ENCODE measurements at places on chromosomes 4 and X. TPM values are rescaled to one million over a fixed set of nuclear protein-coding genes. Genes with fewer than 3 reads are reported as not detected.
A peak's percentile ranks its signal among the peaks of the same experiment; 100 is the strongest.

- H3K36me3 ChIP-seq = peaks cover 6% of the 10 kb centered on the region
- H3K4me1 ChIP-seq = peaks cover 53% of the 10 kb centered on the region
- DNase-seq = no peak
Measured at GRCh38 chr4:139278912-139279759, 889 bp downstream of the MGARP start.

DNA sequence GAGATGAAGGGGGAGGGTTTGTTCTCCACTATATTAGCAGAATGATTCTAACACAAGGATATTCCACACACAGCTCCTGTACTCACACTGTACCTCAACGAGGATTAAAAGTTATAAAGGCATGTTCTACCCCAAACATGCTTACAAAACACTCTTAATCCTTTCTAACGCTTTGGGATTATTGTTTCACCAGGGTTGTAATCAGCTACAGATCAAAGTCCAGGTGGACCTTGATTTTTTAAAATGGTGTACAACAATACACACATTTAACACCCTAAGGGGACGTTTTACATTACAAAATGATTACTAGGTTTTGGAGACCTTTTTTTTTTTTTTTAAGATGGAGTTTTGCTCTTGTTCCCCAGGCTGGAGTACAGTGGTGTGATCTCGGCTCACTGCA lies 50.3 kb upstream of the MAP3K15 start:
- DNase-seq = no peak
- H3K27ac ChIP-seq = peak overlapping the region; percentile 59
- no peaks in the 10 kb centered on the region for H3K27me3 ChIP-seq
- no peak overlapping the region for H3K4me3 ChIP-seq
- H3K36me3 ChIP-seq = no peaks in the 10 kb centered on the region

- H3K36me3 ChIP-seq = no peaks in the 10 kb centered on the region
- H3K4me1 ChIP-seq = peaks cover 17% of the 10 kb centered on the region
- peak overlapping the region; percentile 50 for H3K4me3 ChIP-seq
Measured at GRCh38 chr4:173478201-173478912, 51.7 kb downstream of the HAND2 start.

DNA sequence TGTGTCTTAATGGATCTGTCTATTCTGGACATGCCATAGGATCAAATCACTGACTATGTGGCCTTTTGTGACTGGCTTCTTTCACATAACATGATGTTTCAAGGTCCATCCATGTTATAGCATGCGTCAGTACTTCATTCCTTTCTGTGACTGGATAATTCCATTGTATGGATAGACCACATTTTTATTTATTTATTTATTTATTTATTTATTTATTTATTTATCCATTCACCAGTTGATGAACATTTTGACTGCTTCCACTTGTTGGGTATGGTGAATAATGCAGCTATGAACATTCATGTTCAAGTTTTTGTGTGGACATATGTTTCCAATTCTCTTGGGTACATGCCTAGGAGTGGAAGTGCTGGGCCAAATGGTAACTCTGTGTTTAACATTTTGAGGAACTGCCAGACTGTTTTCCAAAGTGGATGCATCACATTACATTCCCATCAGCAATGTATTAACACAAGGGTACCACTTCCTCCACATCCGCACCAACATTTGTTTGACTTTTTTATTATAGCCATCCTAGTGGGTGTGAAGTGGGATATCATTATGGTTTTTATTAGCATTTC lies 14.0 kb downstream of the RTL5 start:
- DNase-seq = no peak
- H3K4me1 ChIP-seq = peaks cover 11% of the 10 kb centered on the region
- H3K36me3 ChIP-seq = no peaks in the 10 kb centered on the region
- no peak overlapping the region for H3K27ac ChIP-seq

DNA sequence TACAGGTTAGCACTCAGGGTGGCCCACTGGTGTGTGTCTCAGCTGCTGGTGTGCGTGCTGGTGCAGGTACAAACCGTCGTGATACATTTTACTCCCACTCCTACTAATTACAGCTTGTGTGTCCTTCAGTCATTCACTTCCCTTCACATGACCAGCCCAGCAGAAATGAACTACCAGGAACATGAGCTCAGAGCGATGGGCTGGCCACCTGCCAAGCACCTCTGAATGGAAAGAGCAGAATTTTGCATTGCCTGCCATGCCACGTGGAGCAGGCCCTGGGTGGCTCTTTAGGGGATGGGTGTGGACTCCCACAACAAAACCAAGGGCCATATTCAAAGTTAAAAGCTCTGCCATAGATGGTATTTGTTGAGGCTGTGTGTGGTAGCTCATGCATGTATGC lies 58.9 kb upstream of the PGM2 start:
- peak; percentile 19 for DNase-seq
- H3K4me1 ChIP-seq = no peaks in the 10 kb centered on the region
- H3K4me3 ChIP-seq = no peak overlapping the region
- H3K36me3 ChIP-seq = no peaks in the 10 kb centered on the region

GRCh38 chr4:15131551-15131950 lies 129.3 kb downstream of the CPEB2 start:
- H3K4me3 ChIP-seq = no peak overlapping the region
- H3K4me1 ChIP-seq = no peaks in the 10 kb centered on the region
- no peak overlapping the region for H3K27ac ChIP-seq
- H3K27me3 ChIP-seq = peaks cover 12% of the 10 kb centered on the region
- no peak for DNase-seq
- H3K36me3 ChIP-seq = peaks cover 3% of the 10 kb centered on the region

- H3K27ac ChIP-seq = no peak overlapping the region
- no peaks in the 10 kb centered on the region for H3K27me3 ChIP-seq
- no peaks in the 10 kb centered on the region for H3K36me3 ChIP-seq
- H3K4me3 ChIP-seq = no peak overlapping the region
Measured at GRCh38 chrX:150869450-150869849, 29.0 kb downstream of the CD99L2 start.

GRCh38 chr4:31190671-31191070 lies 470.5 kb downstream of the PCDH7 start:
- no peak for DNase-seq
- no peaks in the 10 kb centered on the region for H3K4me1 ChIP-seq
- no peak overlapping the region for H3K27ac ChIP-seq

DNA sequence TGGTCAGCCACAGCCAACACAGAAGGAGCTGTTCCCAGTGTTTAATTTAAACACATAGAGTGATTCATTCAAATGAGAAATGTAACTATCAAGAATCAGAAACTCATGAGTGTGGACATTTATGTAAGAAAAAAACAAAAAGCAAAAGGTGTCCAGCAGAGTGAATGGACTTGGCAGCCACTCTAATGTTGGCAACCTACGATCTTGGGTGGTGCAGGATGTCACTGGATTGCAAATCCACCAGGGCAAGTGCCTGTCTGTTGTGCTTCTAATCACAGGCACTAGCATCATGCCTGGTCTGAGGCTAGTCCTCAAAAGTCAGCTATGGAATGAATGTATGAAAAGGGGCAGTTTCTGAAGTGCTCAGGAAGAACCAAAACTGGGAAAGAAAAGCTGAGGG lies 277.7 kb upstream of the CLNK start:
- no peak overlapping the region for H3K27ac ChIP-seq
- H3K4me3 ChIP-seq = no peak overlapping the region
- no peaks in the 10 kb centered on the region for H3K4me1 ChIP-seq
- H3K36me3 ChIP-seq = no peaks in the 10 kb centered on the region
- no peak for DNase-seq
- no peaks in the 10 kb centered on the region for H3K27me3 ChIP-seq

DNA sequence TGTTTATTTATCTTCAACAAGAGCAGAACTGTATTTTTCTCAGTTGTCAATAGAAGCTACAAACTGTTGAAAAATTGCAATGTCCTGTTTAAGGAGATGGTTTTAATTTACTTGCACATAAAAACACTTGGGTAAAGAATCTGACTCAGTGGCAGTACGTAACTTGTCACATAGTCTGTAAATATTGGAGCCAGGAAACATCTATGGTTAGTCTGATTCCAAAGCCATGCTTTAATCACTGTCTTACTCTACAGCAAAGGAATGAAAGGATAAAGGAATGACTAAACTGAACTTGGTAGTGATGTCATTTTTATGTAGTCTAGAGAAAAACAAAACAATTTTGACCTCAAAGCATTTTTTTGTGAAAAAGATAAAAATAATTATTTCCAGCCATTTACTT lies 537.2 kb downstream of the STIM2 start:
- peaks cover 13% of the 10 kb centered on the region for H3K4me1 ChIP-seq
- peak; percentile 69 for DNase-seq
- peaks cover 1% of the 10 kb centered on the region for H3K27me3 ChIP-seq
- H3K4me3 ChIP-seq = no peak overlapping the region

- no peak overlapping the region for H3K27ac ChIP-seq
- H3K4me1 ChIP-seq = peaks cover 15% of the 10 kb centered on the region
- no peak for DNase-seq
Measured at GRCh38 chrX:13752141-13752540, 17.6 kb downstream of the OFD1 start.

DNA sequence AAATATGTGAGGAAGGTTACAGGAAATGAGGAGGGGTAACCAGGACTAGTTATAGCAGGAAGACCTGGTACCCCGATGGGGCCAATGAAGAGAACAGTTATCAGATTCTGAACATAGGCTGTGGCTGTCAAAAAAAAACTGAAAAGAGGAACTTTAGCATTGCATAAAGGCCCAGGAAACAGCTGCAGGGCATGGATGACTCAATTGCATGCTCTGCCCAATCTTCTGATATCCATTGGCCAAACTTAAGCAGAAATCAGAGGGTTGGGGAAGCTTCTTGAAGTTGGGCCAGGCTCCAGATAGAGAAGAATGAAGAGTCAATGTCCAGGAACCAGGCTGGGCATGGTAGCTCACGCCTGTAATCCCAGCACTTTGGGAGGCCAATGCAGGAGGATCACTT lies 1222.4 kb upstream of the PRKX start:
- no peaks in the 10 kb centered on the region for H3K4me1 ChIP-seq
- DNase-seq = no peak

DNA sequence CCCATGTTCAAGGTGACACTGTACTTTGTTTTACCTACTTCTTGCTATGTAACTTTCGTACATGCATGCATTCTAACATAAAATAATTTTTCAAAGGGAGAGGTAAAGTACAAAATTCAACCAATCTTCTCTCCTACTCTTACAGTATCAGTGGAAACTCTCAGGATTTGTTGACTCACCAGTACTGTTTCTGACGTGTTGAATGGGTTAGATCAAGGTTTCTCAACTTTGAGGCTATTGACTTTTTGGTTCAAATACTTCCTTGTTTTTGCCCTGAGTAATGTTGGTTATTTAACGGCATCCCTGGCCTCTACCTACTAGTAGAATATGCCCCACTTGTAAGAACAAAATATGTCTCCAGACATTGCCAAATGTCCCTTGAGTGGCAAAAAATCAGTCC lies 94.6 kb upstream of the SMAD1 start:
- no peaks in the 10 kb centered on the region for H3K36me3 ChIP-seq
- H3K4me3 ChIP-seq = no peak overlapping the region
- no peaks in the 10 kb centered on the region for H3K4me1 ChIP-seq
- peaks cover 6% of the 10 kb centered on the region for H3K27me3 ChIP-seq
- no peak for DNase-seq

GRCh38 chrX:7620560-7620959 lies 222.4 kb upstream of the VCX start:
- no peak overlapping the region for H3K4me3 ChIP-seq
- no peak for DNase-seq
- no peaks in the 10 kb centered on the region for H3K36me3 ChIP-seq
- no peaks in the 10 kb centered on the region for H3K27me3 ChIP-seq
- H3K4me1 ChIP-seq = no peaks in the 10 kb centered on the region
- no peak overlapping the region for H3K27ac ChIP-seq

DNA sequence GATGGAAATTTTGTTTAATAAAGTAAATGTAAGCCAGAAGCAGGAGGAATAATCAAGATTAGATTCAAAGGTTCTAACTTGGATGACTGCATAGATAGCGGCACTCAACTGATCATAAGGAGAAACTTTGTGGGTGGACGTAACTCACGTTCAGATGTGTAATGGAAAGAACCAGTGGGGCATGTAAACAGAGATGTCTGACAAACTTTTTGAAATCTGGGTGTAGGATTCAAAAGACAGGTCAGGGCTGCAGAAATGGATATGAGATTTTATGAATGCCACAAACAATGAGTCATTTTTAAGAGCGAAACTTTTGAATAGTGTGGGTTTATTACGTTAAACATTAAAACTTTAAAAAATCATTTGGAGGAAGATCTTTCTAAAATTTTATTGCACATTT lies 375.6 kb downstream of the GBA3 start:
- no peaks in the 10 kb centered on the region for H3K27me3 ChIP-seq
- H3K4me1 ChIP-seq = no peaks in the 10 kb centered on the region
- no peak overlapping the region for H3K27ac ChIP-seq
- no peak overlapping the region for H3K4me3 ChIP-seq
- no peaks in the 10 kb centered on the region for H3K36me3 ChIP-seq
- DNase-seq = no peak

GRCh38 chr4:183639291-183639690 lies 19.7 kb downstream of the RWDD4 start:
- H3K4me1 ChIP-seq = peaks cover 39% of the 10 kb centered on the region
- peaks cover 2% of the 10 kb centered on the region for H3K27me3 ChIP-seq
- H3K27ac ChIP-seq = peak overlapping the region; percentile 83
- H3K36me3 ChIP-seq = no peaks in the 10 kb centered on the region
- peak; percentile 13 for DNase-seq

- no peak for DNase-seq
- H3K4me3 ChIP-seq = no peak overlapping the region
- H3K4me1 ChIP-seq = peaks cover 26% of the 10 kb centered on the region
- peaks cover 13% of the 10 kb centered on the region for H3K27me3 ChIP-seq
Measured at GRCh38 chr4:152939621-152940020, 3.5 kb downstream of the FHDC1 start.

DNA sequence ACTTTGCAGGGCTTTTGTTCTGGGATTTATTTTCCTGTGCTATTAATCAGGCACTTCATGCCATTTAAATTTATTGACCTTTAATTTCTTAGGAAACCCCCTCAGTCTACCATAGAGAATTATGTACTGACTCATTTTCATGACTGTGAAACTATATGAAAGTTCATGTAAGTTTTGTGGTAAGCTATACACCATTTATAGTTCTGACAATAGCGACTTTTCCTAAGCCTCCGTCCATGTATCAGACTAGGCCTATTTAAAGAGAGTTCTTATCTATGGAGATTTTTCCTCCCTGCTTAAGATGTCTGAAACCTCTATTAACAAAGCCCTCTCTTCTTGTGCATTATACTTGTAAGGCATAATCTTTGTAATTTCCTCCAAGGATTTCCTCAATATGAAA lies 111.6 kb downstream of the AFF2 start:
- H3K27ac ChIP-seq = no peak overlapping the region
- no peak for DNase-seq
- H3K4me1 ChIP-seq = no peaks in the 10 kb centered on the region
- H3K4me3 ChIP-seq = no peak overlapping the region
- no peaks in the 10 kb centered on the region for H3K27me3 ChIP-seq
- H3K36me3 ChIP-seq = no peaks in the 10 kb centered on the region

GRCh38 chrX:47649271-47649670 lies 1.1 kb downstream of the ELK1 start:
- no peak for DNase-seq
- H3K36me3 ChIP-seq = peaks cover 33% of the 10 kb centered on the region
- peak overlapping the region; percentile 96 for H3K27ac ChIP-seq
- H3K4me3 ChIP-seq = peak overlapping the region; percentile 87

- no peak overlapping the region for H3K27ac ChIP-seq
- peaks cover 13% of the 10 kb centered on the region for H3K4me1 ChIP-seq
Measured at GRCh38 chr4:110292994-110293744, 94.8 kb upstream of the ELOVL6 start.

BTK gene
- not detected for total RNA-seq

FAM9C gene
- not detected for total RNA-seq

ADAM29 gene
- not detected for total RNA-seq

SLC9B1 gene
- 0.21 TPM for total RNA-seq

FAM184B gene
- total RNA-seq = not detected

PDZD4 gene
- total RNA-seq = not detected

CENPVL1 gene
- total RNA-seq = not detected

LNX1 gene
- 0.06 TPM for total RNA-seq

COL4A6 gene
- 0.12 TPM for total RNA-seq

AMER1 gene
- 2.0 TPM for total RNA-seq

TRIM75 gene
- total RNA-seq = not detected
